ENCODE measurements at places on chromosomes 6 and 20.
A peak's percentile ranks its signal among the peaks of the same experiment; 100 is the strongest.

GRCh38 chr20:63768591-63769515 is 29.3 kb downstream of the SLC2A4RG start:
- DNase-seq: no peak

DNA sequence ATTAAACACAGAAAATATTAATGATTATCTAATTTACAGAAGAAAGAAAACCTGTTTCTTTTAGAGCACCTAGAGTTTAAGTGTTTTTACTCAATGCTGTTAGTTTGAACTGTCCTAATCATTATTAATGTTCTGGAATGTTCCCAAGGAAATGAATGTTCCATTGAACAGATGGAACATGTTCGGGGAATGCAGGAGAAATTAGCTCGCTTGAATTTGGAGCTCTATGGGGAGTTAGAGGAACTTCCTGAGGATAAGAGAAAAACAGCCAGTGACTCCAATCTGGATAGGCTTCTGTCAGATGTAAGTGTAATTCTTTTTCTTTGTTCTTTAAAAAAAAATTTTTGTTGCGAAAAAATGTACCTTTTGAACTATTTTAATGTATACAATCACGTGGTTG is 10.8 kb upstream of the ECT2L start:
- no peak for DNase-seq

DNA sequence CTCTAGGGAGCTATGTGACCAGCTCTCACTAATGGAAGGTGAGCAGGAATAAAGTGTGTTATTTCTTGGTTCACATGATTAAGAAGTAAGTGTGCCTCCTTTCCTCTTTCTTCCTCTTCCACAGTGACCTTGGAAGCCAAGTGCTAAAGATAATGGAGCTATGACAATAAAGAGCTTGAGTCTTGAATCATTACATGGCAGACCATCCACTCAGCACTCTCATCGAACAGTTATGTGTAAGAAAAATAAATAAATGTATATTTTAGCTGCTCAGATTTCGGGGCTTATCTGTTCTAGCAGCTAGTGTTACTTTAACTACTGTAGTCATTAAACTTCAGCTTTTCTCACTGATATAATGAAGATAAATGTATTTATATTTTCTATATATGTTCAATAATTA is 72.9 kb downstream of the HDGFL1 start:
- DNase-seq: no peak

DNA sequence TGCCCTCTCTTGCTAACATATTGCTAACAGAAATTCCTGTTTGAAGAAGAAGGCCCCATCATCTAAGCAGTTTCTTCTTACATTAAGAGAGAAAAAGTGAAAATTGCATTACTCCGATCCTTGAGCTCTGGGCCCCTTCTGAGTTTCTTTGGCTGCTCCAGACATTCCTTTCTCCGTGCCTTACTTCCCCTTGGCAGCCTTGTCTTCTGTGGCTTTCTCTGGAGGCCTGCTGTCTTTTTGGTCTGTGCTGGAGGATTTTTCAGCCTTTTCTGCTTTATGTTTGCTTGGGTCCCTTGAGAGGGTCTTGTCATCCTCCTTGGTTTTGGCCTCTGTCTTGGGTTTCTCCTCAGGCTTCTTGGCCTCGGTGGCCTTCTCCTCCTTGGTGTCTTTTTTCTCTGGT is 378.8 kb upstream of the CHD6 start:
- DNase-seq: no peak

DNA sequence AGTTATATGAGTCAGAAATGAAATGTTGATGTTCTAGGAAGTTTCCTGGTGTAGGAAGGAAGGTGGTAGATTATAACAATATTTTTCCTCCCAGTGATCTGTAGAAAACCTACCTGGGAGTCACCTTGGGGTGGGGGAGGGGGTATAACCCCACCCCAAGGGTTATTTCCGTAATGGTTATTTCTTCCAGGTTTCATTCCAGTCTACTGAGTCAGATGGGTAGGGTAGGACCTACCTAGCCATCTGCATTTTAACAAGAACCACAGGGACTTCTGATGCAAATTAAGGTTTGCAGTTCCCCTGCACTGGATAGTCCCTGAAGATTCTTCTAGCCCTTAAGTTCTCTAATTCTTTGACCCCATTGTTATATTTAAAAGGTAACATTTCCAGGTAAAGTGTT is 88.9 kb downstream of the ARMC2 start:
- no peak for DNase-seq

DNA sequence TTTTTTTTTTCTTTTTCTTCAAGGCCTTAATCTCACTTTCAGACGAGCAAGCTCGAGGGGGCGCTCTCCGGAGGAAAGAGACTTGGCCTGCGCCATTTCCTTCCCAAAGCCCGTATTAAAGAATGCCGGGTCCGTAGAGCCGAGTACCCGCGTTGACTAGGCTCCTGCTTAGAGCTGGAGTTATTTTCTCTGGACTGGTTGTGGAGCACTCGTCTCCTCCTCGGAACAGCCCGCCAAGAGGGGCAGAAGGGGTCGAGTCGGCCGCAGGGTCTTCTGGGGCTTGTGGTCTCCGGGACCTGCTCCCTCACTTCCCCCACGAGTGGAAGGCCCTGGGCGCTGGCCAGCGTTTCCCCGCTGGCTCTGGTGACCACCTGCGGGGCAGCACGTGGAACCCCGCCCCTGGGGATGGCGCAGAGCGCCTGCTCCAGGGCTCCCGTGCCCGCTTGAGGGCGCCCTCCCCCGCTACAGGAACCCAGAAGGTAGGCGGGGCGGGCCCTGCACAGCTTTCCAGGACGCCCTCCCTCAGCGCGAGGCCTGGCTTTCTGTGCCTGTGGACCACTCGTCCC is 2.7 kb upstream of the MEI4 start:
- DNase-seq: peak; percentile 64

DNA sequence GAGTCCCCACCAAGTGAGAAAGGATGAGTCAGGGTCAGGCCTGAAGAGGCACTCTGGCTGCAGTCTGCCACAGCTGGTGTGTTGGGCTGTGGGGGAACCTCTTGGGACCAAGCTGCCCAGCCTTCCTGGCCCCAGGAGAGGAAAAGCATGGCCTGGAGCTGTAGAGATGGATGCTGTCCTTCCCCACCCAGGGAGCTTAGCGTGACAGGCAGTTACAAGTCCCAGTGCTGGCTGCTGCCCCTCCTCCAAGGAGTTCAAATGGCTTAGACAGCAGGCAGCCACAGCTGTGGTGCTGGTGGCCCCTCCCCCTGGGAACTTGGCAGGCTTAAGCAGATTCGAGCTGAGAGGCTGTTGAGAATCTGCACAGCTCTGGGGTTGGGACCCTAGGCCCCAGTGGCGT is 253.2 kb downstream of the PLCB1 start:
- DNase-seq: peak; percentile 74

GRCh38 chr6:136365776-136366354 is 76.2 kb upstream of the BCLAF1 start:
- DNase-seq: no peak

DNA sequence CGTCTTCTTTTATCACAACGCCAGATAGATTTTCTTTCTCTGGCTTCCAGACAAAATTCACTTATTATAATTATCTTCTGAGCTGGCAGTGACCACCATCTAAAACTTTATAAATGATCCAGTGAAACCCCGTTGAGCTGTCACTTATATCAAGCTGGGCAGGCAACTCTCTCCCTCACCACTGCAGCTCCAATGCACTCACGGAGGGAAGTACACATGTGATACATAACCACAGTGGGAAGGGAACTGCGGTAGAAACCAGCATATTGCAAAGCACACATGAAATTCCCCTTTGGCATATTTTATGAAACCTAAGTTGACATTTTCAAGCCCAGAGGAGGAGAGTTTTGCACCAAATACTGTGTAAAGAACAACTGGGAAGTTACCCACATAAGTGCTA is 536.9 kb downstream of the HACE1 start:
- DNase-seq: no peak

DNA sequence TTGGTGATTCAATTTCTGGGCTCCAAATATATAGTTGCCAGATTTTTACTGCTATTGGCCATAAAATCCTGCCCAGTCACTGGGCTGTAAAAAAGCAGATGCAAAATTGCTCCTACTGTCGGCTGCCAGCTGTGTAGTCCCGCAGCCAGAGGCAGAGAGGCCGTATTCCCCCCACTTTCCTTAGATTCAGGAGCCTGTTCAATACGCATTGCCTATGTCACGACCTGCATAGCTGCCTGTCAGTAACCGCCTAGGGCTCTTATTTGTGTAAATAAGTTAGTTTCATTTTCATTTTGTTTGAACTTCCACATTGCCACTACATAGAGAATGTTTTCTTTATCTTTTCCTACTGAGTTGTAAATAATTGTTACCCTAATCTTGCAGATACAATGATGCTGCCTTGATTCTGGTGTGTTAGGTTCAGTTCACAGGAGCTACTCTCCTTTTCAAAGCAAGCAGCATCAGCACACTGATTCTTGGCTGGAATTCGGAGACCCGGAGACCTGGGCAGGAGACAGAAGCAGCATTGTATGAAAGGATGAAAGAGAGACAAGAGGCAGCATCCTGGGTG is 46.0 kb upstream of the UST start:
- DNase-seq: no peak

All from NT2/D1 (cell line).